ENCODE measurements at places on chromosomes 1 and 21. TPM values are rescaled to one million over a fixed set of nuclear protein-coding genes. Genes with fewer than 3 reads are reported as not detected.

ACTA1 gene
- 0.05 TPM for polyA plus RNA-seq

TSPAN2 gene
- 1.1 TPM for polyA plus RNA-seq

POU2F1 gene
- polyA plus RNA-seq = 4.1 TPM

NTMT2 gene
- not detected for polyA plus RNA-seq

S100A14 gene
- polyA plus RNA-seq = 1,249 TPM

MTARC1 gene
- 2.1 TPM for polyA plus RNA-seq

PTGFR gene
- not detected for polyA plus RNA-seq

SYTL1 gene
- 34.0 TPM for polyA plus RNA-seq

MEX3A gene
- polyA plus RNA-seq = 1.5 TPM

LRRC71 gene
- not detected for polyA plus RNA-seq

LCE3D gene
- 9.1 TPM for polyA plus RNA-seq

OR2G2 gene
- not detected for polyA plus RNA-seq

CFHR1 gene
- not detected for polyA plus RNA-seq

SLFNL1 gene
- polyA plus RNA-seq = 0.04 TPM

DENND2D gene
- polyA plus RNA-seq = 7.8 TPM

ETV3L gene
- polyA plus RNA-seq = not detected

FCRL4 gene
- polyA plus RNA-seq = not detected

CLCA4 gene
- polyA plus RNA-seq = 1.5 TPM

SLC9C2 gene
- not detected for polyA plus RNA-seq

OR2T35 gene
- polyA plus RNA-seq = not detected

HCRTR1 gene
- not detected for polyA plus RNA-seq

GBP2 gene
- 0.43 TPM for polyA plus RNA-seq

SZT2 gene
- polyA plus RNA-seq = 6.7 TPM

ITLN2 gene
- 0.22 TPM for polyA plus RNA-seq

TNFRSF18 gene
- 0.63 TPM for polyA plus RNA-seq

RGS4 gene
- polyA plus RNA-seq = 1.1 TPM

ANXA9 gene
- polyA plus RNA-seq = 0.68 TPM

PDZK1 gene
- polyA plus RNA-seq = 0.21 TPM

OR2L8 gene
- polyA plus RNA-seq = not detected

TRIM58 gene
- 0.09 TPM for polyA plus RNA-seq

SMG5 gene
- polyA plus RNA-seq = 28.2 TPM

CFHR2 gene
- polyA plus RNA-seq = not detected

KCNJ6 gene
- polyA plus RNA-seq = not detected

ADPRS gene
- polyA plus RNA-seq = 33.1 TPM

AQP10 gene
- polyA plus RNA-seq = 0.85 TPM

TMEM52 gene
- polyA plus RNA-seq = 0.10 TPM

GJB5 gene
- 235 TPM for polyA plus RNA-seq

WLS gene
- polyA plus RNA-seq = 59.5 TPM

NPR1 gene
- not detected for polyA plus RNA-seq

SEC16B gene
- 1.3 TPM for polyA plus RNA-seq

RPTN gene
- polyA plus RNA-seq = 0.64 TPM

KRTAP26-1 gene
- polyA plus RNA-seq = not detected

PTPN22 gene
- 0.07 TPM for polyA plus RNA-seq

PCSK9 gene
- polyA plus RNA-seq = 61.7 TPM

ADCY10 gene
- polyA plus RNA-seq = 0.04 TPM

CHD1L gene
- polyA plus RNA-seq = 49.2 TPM

CRYAA gene
- not detected for polyA plus RNA-seq

MYOG gene
- not detected for polyA plus RNA-seq

GPN2 gene
- 43.7 TPM for polyA plus RNA-seq

HSPB7 gene
- polyA plus RNA-seq = not detected

DPT gene
- not detected for polyA plus RNA-seq

KLF17 gene
- polyA plus RNA-seq = not detected

GABRD gene
- not detected for polyA plus RNA-seq

ST6GALNAC5 gene
- polyA plus RNA-seq = 18.7 TPM

CRB1 gene
- 0.04 TPM for polyA plus RNA-seq

EDARADD gene
- polyA plus RNA-seq = 11.4 TPM

Data from keratinocyte (primary cell).